ENCODE measurements at places on chromosomes 4 and X. TPM values are rescaled to one million over a fixed set of nuclear protein-coding genes. Genes with fewer than 3 reads are reported as not detected.

SPACA5 gene
- total RNA-seq = not detected

CCDC149 gene
- 0.25 TPM for total RNA-seq

GPAT3 gene
- total RNA-seq = 8.3 TPM

RBMXL3 gene
- not detected for total RNA-seq

- H3K27ac ChIP-seq = no peak overlapping the region
- H3K27me3 ChIP-seq = no peaks in the 10 kb centered on the region
Observed at GRCh38 chrX:53239474-53239873, 14.5 kb upstream of the KDM5C start.

- H3K27ac ChIP-seq = peak overlapping the region; percentile 16
- H3K36me3 ChIP-seq = no peaks in the 10 kb centered on the region
- no peak for DNase-seq
- H3K4me3 ChIP-seq = no peak overlapping the region
Observed at GRCh38 chr4:121192480-121192879, 28.4 kb upstream of the TNIP3 start.

GRCh38 chr4:5238173-5238572, 186.9 kb downstream of the STK32B start:
- no peak overlapping the region for H3K4me3 ChIP-seq
- no peaks in the 10 kb centered on the region for H3K36me3 ChIP-seq
- no peak for DNase-seq
- H3K27me3 ChIP-seq = no peaks in the 10 kb centered on the region

- H3K4me1 ChIP-seq = no peaks in the 10 kb centered on the region
- H3K27me3 ChIP-seq = no peaks in the 10 kb centered on the region
- DNase-seq = no peak
- H3K27ac ChIP-seq = no peak overlapping the region
- no peaks in the 10 kb centered on the region for H3K36me3 ChIP-seq
Observed at GRCh38 chr4:83686166-83686565, 150.3 kb downstream of the GPAT3 start.

DNA sequence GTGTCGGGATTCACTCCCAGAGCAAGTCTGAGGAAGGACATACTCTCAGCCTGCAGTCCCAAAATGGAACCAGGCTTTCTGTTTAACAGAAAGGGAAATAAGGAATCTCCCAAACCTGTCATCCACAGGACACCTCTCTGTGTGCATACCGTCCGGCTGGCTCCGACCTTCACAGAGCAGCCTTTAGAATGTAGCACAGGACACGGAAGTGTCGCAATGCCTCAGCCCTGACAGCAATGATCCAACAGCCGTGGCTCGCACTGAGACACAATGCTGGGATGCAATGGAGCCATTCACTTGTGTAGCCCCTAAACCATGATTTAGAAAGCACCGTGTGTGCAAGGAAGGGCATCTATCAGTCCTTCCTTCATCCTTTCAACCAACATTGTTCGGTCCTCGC, 15.5 kb upstream of the HELT start:
- no peaks in the 10 kb centered on the region for H3K36me3 ChIP-seq
- H3K4me1 ChIP-seq = no peaks in the 10 kb centered on the region
- no peaks in the 10 kb centered on the region for H3K27me3 ChIP-seq
- H3K27ac ChIP-seq = no peak overlapping the region

DNA sequence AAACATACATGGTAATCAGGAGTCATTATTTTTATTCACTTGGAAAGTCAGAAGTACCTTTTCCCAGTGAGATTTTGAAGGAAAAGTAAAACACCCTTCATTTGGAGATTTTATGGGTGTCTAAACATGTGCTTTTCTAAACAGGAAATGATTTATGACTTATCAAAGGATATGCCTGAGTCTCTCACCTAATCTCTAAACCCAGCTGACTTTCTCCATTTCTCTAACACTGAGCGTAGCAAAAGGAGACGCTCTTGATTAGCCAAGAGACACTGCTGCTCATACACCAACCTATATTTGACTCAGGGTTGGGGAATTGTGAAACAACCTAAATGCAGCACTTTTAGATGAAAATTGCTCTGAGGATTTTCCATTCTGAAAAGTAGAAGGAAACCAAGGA, 468.5 kb upstream of the FTHL17 start:
- no peaks in the 10 kb centered on the region for H3K27me3 ChIP-seq
- no peak for DNase-seq
- no peaks in the 10 kb centered on the region for H3K36me3 ChIP-seq
- no peak overlapping the region for H3K27ac ChIP-seq
- no peaks in the 10 kb centered on the region for H3K4me1 ChIP-seq

DNA sequence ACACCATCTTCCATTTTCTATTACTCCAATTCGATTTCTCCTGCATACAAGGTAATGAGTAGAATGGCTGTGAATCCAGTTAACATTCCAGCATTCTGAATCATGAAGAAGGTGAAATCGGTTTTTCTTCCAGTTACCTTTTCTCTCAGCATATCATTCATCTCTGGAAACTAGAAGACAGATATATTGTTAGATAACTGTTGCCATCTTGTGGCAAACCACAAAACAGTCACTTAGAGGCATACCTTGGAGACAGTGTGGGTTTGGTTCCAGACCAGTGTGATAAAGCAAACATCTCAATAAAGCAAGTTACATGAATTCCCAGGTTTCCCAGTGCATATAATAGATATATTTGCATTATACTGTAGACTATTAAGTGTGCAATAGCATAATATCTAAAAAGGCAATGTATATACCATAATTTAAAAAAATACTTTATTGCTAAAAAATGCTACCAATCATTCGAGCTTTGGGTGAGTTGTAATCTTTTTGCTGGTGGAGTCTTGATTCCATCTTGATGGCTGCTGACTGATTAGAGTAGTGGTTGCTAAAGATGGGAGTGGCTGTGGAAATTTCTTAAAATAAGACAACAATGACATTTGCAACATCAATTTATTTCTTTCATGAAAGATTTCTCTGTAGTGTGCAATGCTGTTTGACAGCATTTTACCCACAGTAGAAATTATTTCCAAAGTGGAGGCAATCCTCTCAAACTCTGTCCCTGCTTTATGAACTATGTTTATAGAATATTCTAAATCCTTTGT, 82.1 kb downstream of the SLC39A8 start:
- H3K4me1 ChIP-seq = no peaks in the 10 kb centered on the region
- no peak for DNase-seq
- no peaks in the 10 kb centered on the region for H3K36me3 ChIP-seq
- no peak overlapping the region for H3K4me3 ChIP-seq

DNA sequence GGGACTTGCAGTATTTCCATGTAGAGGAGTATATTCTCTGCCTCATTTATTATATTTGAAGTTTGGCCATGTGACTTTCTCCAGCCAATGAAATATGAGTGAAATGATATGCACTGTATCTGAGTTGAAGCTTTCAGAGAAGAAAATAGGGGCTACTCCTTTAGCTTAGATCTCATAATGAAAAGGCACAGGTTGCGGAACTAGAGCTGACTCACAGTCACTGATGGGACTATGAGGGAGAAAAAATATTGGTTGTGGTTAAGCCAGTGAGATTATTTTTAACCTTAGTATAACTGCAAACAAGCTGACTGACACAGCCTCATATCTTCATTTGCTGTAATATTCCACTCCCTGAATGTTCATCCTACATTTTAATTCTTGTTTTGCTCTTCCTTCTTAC, 1104.3 kb downstream of the RPA4 start:
- no peaks in the 10 kb centered on the region for H3K4me1 ChIP-seq
- no peak for DNase-seq
- no peak overlapping the region for H3K4me3 ChIP-seq
- H3K27me3 ChIP-seq = no peaks in the 10 kb centered on the region

GRCh38 chrX:120408168-120408567, 46.3 kb downstream of the ATP1B4 start:
- H3K27me3 ChIP-seq = no peaks in the 10 kb centered on the region
- H3K36me3 ChIP-seq = no peaks in the 10 kb centered on the region
- H3K4me3 ChIP-seq = no peak overlapping the region
- no peak overlapping the region for H3K27ac ChIP-seq
- H3K4me1 ChIP-seq = no peaks in the 10 kb centered on the region

GRCh38 chr4:70601422-70602039, 9.5 kb downstream of the AMBN start:
- H3K27ac ChIP-seq = no peak overlapping the region
- no peaks in the 10 kb centered on the region for H3K27me3 ChIP-seq
- H3K4me1 ChIP-seq = no peaks in the 10 kb centered on the region
- DNase-seq = peak; percentile 50
- no peaks in the 10 kb centered on the region for H3K36me3 ChIP-seq
- no peak overlapping the region for H3K4me3 ChIP-seq

DNA sequence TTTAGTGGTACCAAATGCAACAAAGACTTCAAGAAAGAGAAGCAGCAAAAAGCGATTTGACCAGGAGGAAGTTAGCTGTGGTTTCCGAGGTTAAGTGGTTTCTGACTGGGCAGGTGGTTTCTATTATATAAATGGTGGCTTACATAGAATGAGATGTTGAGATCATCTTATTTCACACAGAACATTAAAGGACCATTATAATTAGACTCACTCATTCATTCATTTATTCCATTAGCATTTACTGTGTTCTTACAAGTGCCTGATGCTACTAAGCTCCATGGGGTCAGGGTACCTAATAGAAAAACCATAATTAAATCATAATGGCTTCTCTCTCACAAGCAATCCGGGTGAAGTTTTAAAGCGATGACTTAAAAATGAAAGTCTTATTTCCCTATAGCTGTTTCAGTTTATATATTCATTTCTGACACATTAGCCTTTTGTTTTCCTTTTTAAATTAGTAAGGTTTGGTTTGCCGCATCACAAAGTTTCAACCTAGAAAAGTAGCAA, 10.6 kb downstream of the TSPAN6 start:
- no peak overlapping the region for H3K4me3 ChIP-seq
- H3K36me3 ChIP-seq = no peaks in the 10 kb centered on the region
- H3K4me1 ChIP-seq = no peaks in the 10 kb centered on the region
- no peak overlapping the region for H3K27ac ChIP-seq

DNA sequence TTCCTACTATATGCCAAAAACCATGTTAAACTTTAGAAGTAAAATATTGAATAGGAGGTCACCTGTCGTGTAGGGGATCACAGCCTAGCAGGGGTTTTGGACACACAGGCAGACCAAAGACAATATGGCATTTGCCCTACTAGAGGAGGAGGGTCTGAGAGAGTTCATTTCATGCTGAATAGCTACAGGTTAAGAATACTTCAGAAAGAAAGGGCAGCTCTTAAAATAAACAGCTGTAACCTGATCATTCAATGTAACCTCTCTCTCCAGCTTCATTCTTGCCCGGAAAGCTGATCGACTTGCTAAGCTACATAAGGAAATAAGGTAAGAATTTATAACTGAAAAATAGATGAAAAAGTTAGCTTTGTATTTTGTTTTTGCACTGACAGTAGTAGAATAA, 79.9 kb downstream of the MAOA start:
- H3K36me3 ChIP-seq = no peaks in the 10 kb centered on the region
- H3K27me3 ChIP-seq = peaks cover 3% of the 10 kb centered on the region
- H3K4me1 ChIP-seq = no peaks in the 10 kb centered on the region
- H3K27ac ChIP-seq = no peak overlapping the region
- H3K4me3 ChIP-seq = no peak overlapping the region

DNA sequence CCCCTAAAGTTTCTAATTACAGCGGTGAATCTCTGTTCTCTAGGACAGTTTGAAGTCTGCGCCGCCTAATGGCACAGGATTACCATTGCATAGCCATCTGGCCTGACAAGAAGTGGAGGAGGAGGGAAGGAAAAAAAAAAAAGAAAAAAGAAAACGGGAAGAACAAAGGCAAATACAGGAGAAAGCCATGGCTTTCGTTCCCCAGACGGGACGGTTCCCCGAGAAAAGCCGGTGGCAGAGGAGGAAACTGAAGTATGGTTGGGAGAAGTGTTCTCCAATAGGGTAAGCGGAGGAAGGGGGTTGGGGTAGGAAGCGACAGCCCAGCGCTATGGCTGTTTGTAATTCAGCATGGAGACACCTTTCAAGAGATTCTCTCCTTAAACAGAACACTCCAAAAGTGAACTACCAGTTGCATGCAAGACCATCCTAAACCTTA, 80.8 kb downstream of the HMGN5 start:
- H3K27me3 ChIP-seq = no peaks in the 10 kb centered on the region
- no peak for DNase-seq
- no peak overlapping the region for H3K27ac ChIP-seq
- peak overlapping the region; percentile 74 for H3K4me3 ChIP-seq
- H3K36me3 ChIP-seq = no peaks in the 10 kb centered on the region
- peaks cover 10% of the 10 kb centered on the region for H3K4me1 ChIP-seq

- DNase-seq = no peak
- H3K27ac ChIP-seq = no peak overlapping the region
- no peaks in the 10 kb centered on the region for H3K27me3 ChIP-seq
- peaks cover 6% of the 10 kb centered on the region for H3K4me1 ChIP-seq
Observed at GRCh38 chr4:122636697-122637096, 15.8 kb upstream of the IL21 start.

- no peak overlapping the region for H3K4me3 ChIP-seq
- no peaks in the 10 kb centered on the region for H3K27me3 ChIP-seq
- H3K4me1 ChIP-seq = no peaks in the 10 kb centered on the region
- DNase-seq = no peak
Observed at GRCh38 chr4:96523611-96524010, 683.7 kb downstream of the PDHA2 start.

DNA sequence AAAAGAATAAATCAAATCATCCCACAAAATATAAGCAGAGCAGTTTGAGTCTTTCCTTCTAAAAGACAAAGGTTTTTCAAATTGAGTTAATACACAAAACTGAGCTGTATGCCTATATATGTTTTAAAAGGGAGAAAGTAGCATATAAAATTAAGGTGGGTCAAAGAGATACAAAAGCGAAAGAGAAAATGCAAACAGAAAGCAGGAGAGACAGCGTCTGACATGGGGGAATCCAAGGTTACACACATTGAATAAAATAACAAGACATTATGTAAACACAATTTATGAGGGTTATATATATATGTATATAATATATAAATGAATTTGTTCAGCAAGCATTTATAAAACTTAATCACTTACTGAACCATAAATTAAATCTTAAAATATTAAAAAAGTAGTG, 276.1 kb upstream of the LCORL start:
- no peaks in the 10 kb centered on the region for H3K27me3 ChIP-seq
- H3K4me3 ChIP-seq = no peak overlapping the region
- H3K4me1 ChIP-seq = no peaks in the 10 kb centered on the region
- no peaks in the 10 kb centered on the region for H3K36me3 ChIP-seq

GRCh38 chr4:10808591-10808990, 124.0 kb upstream of the CLNK start:
- no peaks in the 10 kb centered on the region for H3K4me1 ChIP-seq
- no peak overlapping the region for H3K27ac ChIP-seq
- no peaks in the 10 kb centered on the region for H3K27me3 ChIP-seq

DNA sequence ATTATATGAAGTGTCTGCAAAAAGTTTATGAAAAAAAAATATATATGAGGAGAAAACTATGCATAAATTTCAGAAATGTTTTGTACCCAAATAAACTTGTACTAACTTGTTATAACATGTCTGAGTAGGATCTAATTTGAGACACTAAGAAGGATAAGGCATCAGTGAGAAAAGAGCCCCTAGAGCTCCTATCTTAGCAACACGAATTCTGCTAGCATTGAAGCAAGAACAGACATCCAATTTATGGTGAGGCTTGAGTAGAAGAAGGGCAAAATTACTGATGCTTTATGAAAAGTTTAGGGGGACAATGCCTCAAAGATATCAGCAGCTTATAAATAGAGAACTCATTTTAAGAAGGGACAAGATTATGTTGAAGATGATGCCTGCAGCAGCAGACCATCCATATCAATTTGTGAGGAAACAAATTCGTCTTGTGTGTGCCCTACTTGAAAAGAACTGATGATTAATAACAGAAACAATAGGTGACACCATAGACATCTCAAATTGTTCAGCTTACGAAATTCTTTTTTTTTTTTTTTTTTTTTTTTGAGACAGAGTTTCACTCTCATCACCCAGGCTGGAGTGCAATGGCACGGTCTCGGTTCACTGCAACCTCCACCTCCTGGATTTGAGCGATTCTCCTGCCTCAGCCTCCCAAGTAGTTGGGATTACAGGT, 35.7 kb upstream of the ADAM29 start:
- H3K27me3 ChIP-seq = no peaks in the 10 kb centered on the region
- no peak overlapping the region for H3K27ac ChIP-seq
- no peaks in the 10 kb centered on the region for H3K4me1 ChIP-seq
